ENCODE measurements at places on chromosomes 3 and 15. TPM values are rescaled to one million over a fixed set of nuclear protein-coding genes. Genes with fewer than 3 reads are reported as not detected.

Gene TMIE
- not detected for total RNA-seq

Gene CEP19
- 4.7 TPM for total RNA-seq

Gene FBLN2
- 1.8 TPM for total RNA-seq

Gene PDZRN3
- 35.8 TPM for total RNA-seq

Gene CFAP100
- total RNA-seq = not detected

Gene CCR8
- total RNA-seq = not detected

Gene SLC12A8
- 1.5 TPM for total RNA-seq

Gene CPNE9
- total RNA-seq = not detected

Gene PRKCD
- 12.0 TPM for total RNA-seq

Gene GOLGA8K
- not detected for total RNA-seq

Gene HIGD2B
- total RNA-seq = under 0.01 TPM

Gene ST3GAL6
- 127 TPM for total RNA-seq

Gene PIERCE2
- 3.7 TPM for total RNA-seq

Gene ULK3
- 38.0 TPM for total RNA-seq

Gene ASB14
- not detected for total RNA-seq

Gene GOLGA6L4
- total RNA-seq = 0.93 TPM

Gene NUP210
- total RNA-seq = 1.7 TPM

Gene CYP1A2
- total RNA-seq = not detected

Gene GRK7
- not detected for total RNA-seq

Gene SLCO2A1
- total RNA-seq = not detected

Gene TSEN2
- 28.7 TPM for total RNA-seq

Gene RNU5B-1
- not detected for total RNA-seq

Gene TGM4
- not detected for total RNA-seq

Gene IQCB1
- total RNA-seq = 22.7 TPM

Gene GOLGA8N
- total RNA-seq = 3.4 TPM

Gene ERICH6
- total RNA-seq = not detected

Gene MYRIP
- 1.1 TPM for total RNA-seq

Gene SLC28A2
- total RNA-seq = not detected

Gene TNNC1
- total RNA-seq = 0.34 TPM

Gene ZPLD1
- not detected for total RNA-seq

Gene ADAMTS17
- 0.33 TPM for total RNA-seq

Gene RASSF1
- 21.3 TPM for total RNA-seq

Gene GOLGA6A
- total RNA-seq = under 0.01 TPM

Gene RTP1
- not detected for total RNA-seq

Gene RPLP1
- total RNA-seq = 122 TPM

Gene DPPA2
- total RNA-seq = not detected

Gene EXD1
- total RNA-seq = not detected

Gene CNTN6
- not detected for total RNA-seq

Gene EIF4E3
- 1.7 TPM for total RNA-seq

Gene IFT57
- 46.0 TPM for total RNA-seq

Gene GOLGA6B
- total RNA-seq = under 0.01 TPM

Gene ATP13A4
- total RNA-seq = 0.73 TPM

Gene FGF7
- under 0.01 TPM for total RNA-seq

Gene OIP5
- total RNA-seq = 26.0 TPM

Gene CHRM5
- total RNA-seq = not detected

Gene PDE8A
- 36.7 TPM for total RNA-seq
